A673 (cell line): ENCODE measurements at places on chromosomes 12 and 14.

GRCh38 chr14:64410084-64410774, 22.1 kb downstream of the MTHFD1 start:
- DNase-seq, result no peak

GRCh38 chr12:38610808-38611350, 294.3 kb downstream of the ALG10B start:
- no peak for DNase-seq

GRCh38 chr12:118299791-118300460, 72.8 kb downstream of the TAOK3 start:
- peak; percentile 61 for DNase-seq

GRCh38 chr12:15627995-15628945, 160.9 kb downstream of the EPS8 start:
- no peak for DNase-seq

DNA sequence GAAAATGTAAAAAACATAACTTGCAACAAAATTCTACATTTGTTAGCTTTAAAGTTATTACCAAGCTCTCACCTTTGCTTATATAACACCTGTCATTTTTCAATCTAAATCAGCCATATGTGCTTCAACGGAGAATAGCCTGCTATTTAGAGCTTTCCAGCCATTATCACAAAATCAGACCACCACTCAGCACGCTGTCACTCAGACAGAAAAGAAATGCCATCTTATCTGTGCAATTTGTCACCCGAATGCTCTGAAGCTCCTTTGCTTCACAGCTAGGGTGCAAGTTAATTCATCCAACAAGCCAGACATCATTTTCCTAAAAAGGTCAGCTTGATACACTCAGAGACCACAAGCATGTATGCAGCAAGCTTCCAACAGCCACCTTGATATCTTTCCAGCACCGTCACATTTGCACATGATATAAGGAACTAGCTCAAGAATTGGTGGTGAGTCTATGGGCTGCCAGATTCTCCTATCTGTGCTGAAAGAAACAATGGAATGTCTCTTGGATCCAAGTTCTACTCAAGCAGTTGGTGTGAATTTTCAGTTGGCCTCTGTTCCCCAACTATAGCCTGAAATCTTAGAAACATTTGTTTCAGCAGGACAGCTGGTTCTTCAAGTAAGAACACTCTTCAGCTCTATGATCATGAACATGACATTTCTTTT, 20.0 kb upstream of the IFNG-AS1 start:
- no peak for DNase-seq

- DNase-seq, result no peak
Observed at GRCh38 chr12:23356440-23356839, 593.0 kb downstream of the SOX5 start.

DNA sequence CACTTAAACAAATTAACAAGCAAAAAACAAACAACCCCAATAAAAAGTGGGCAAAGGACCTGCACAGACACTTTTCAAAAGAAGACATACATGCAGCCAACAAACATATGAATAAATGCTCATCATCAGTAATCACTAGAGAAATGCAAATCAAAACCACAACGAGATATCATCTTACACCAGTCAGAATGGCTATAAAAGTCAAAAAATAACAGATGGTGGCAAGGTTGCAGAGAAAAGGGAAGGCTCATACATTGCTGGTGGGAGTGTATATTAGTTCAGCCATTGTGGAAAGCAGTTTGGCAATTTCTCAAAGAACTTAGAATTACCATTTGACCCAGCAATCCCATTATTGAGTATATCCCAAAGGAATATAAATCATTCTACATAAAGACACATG, 34.6 kb upstream of the NT5DC3 start:
- peak; percentile 18 for DNase-seq

DNA sequence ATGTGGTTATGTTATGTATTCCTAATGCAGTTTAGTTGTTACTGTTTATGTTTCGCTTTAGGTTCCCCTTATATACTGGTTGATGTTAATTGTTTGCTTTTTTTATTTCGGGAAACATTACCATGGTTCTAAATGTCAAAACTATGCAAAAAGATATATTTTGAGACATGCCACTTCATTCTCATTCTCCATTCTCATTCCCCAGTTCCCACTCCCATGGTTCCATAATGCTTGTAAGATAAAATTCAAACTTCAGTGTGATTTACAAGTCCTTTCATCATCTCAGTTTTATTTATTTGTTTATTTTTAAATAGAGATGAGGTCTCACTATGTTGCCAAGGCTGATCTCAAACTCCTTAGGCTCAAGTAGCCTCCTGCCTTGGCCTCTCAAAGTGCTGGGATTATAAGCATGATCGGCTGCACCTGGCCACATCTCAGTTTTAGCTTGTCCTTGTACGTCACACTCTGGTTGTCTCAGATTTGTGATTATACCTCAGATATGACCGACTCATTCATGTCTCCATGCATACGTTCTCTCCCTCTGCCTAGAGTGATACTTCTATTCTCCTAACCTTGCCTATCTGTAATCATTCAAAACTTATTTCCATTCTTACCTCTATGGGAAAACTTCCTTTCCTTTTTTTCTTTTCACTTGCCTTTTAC, 407.8 kb upstream of the RGS6 start:
- no peak for DNase-seq

DNA sequence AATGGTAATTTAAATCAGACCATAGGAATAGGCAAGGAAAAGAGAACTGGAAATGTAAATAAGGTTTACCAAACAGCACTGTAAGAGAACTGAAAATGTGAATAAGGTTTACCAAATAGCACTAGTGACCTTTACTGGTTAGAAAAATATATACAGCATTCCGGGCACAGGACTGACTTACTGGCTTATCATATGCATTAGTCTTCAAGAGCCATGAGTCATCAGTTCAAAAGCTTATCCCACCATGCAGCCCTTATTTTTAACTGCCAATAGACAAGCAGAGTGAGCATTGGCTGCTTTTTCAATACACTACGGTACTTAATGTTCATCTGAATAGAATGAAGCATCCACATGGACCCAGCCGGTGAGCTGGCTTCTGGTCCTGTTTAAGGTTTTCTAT, 13.0 kb upstream of the NELL2 start:
- DNase-seq, result peak; percentile 96

DNA sequence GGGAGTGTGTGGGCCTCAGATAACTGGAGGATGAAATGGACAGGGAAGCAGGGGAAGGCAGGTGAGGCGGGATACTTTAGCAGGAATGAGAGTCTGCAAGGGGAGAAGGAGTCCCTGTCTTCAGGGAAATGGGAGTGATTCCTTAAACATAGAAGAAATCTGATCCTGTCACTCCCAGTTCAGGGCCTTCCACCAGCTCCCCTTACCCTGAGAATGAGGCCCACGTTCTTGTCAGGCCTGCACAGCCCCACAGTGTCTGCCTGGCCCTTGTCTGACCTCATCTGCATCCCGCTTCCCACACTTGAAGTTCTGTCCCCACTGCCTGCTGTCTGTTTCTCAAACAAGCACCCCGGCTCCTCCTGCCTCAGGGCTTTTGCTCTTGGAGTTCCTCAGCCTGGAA, 12.6 kb upstream of the LRP1-AS start:
- DNase-seq, result no peak

DNA sequence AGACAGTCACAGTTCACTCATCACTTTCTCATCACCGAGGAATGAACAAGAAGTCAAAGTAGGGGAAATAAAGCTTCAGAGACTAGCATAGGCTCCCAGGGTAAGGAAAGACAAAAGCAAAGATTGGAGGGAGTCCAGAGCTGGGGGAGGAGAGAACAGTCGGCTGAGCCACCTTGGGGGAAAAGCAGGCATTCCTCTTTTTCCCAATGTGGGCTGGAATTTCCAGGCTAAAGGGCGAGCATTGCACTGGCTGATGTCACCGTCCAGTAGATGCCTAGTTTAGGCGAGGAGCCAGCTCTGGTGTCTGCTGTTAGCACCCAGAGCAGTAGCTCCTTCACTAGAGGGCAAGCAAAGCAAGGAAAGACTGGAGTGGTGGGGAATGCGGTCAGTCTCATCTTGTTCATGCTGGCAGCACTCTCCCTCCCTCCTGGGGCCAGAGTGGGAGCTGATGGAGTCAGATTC, 8.5 kb upstream of the KRT75 start:
- DNase-seq, result no peak

GRCh38 chr12:104358353-104359003, 54.9 kb downstream of the EID3 start:
- peak; percentile 69 for DNase-seq

GRCh38 chr12:125006365-125006764, 12.9 kb downstream of the BRI3BP start:
- DNase-seq, result no peak

- DNase-seq, result no peak
Observed at GRCh38 chr12:118122264-118122663, 13.7 kb upstream of the PEBP1 start.

DNA sequence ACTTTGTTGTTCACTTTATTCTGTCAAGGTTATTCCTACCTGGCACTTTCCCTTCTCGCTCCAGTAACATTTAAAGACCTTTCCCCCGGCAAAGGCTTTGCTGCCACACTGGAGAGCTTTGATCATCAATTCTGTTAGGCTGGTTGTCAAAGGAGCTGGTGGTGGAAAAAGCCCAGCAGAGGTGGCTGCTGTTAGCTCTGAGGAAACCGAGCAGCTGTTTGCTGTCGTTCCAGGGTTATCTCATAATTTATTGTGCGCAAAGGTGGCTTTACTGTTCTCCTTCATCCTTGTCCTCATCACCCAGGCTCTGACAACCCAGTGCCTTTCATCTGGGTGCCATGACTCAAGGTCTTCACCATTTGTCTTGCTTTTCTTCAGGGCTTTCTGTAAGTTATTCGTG, 38.2 kb upstream of the CRADD start:
- DNase-seq, result no peak

GRCh38 chr14:30305346-30305745, 253.6 kb upstream of the G2E3 start:
- DNase-seq, result no peak

DNA sequence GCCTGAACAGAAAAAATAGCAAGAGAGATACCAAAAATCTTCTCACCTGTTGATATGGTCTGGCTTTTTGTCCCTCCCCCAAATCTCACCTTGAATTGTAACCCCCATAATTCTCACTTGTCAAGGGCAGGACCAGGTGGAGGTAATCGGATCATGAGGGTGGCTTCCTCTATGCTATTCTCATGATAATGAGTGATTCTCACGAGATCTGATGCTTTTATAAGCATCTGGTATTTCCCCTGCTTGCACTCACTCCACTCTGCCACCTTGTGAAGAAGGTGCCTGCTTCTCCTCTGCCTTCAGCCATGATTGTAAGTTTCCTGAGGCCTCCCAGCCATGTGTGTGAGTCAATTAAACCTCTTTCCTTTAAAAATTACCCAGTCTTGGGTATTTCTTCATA, 291.2 kb downstream of the CPNE8 start:
- DNase-seq, result no peak

DNA sequence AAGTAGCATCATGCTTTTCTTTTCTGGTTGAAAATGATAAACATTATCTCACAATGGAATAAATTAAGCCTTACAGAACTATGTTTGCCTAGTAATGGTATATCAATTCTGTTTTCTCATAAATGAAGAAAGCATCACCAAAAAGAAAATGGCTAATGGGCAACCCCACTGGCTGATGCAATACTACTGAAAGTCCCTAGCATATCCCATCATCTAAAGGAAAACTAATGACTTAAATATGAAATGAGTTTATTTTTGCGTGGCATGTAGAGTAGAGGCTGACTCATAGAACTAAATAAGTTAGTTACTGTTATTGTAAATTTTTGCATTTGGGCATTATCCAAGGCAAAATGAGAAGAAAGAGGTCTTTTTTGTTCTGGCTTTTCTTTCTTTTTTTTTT, 1156.3 kb upstream of the SEL1L start:
- DNase-seq, result no peak

- DNase-seq, result peak; percentile 22
Observed at GRCh38 chr14:62409626-62410300, 635.5 kb downstream of the KCNH5 start.

- no peak for DNase-seq
Observed at GRCh38 chr12:130788515-130788914, 50.5 kb downstream of the STX2 start.

GRCh38 chr12:90290980-90291975, 582.6 kb upstream of the ATP2B1 start:
- no peak for DNase-seq

- DNase-seq, result peak; percentile 62
Observed at GRCh38 chr14:32933629-32934072, 5.0 kb upstream of the NPAS3 start.

- peak; percentile 18 for DNase-seq
Observed at GRCh38 chr12:127925971-127926370, 341.0 kb upstream of the TMEM132C start.

- no peak for DNase-seq
Observed at GRCh38 chr14:67833403-67833802, 13.8 kb downstream of the RAD51B start.

- no peak for DNase-seq
Observed at GRCh38 chr12:10101648-10102220, 2.9 kb upstream of the CLEC1A start.

GRCh38 chr12:32754111-32754510, 1.6 kb downstream of the YARS2 start:
- DNase-seq, result no peak

DNA sequence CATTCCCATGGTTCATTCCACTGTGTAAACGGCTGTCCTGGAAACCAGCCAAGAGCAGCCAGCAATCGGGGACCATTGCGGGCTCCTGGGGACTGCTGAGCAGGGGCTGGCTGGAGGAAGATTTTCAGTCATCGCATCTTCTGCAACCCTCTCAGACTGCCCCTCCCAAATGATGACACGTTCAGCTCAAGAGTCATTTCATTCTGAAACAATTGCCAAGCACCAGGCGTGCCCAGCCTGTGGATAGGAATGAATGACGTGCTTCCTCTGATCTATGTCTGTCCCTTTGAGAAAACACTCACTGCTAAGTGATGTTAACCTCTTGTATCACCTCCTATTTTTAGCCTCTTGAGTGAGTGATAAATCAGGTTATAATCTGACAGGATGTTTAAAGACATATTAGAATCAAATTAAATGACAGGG, 62.0 kb downstream of the NDUFA12 start:
- DNase-seq, result peak; percentile 49

- no peak for DNase-seq
Observed at GRCh38 chr12:117069926-117070900, 29.0 kb downstream of the TESC start.

DNA sequence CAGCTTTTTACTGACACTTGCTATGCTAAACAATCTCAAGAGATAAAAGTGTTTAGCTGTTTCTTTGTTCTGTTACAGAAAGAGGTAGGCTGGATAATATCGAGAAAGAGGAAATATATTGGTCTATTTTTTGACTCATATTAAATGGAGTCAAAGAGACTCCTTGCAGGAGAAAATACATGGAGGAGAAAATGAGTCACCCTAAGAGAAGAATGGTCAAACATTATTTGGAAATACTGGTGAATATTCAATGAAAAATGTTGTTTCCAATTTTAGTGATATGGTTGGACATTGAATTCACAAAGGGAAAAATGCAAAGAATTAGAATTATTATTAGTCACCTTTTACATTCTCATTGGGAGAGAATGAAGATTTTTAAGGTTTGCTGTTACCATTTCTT, 3.2 kb downstream of the KCNJ8 start:
- DNase-seq, result no peak

- no peak for DNase-seq
Observed at GRCh38 chr12:106107566-106107965, 31.2 kb downstream of the NUAK1 start.

- DNase-seq, result no peak
Observed at GRCh38 chr12:126171937-126172559, 1106.8 kb downstream of the AACS start.

GRCh38 chr14:87241018-87241768, 751.8 kb downstream of the GALC start:
- no peak for DNase-seq
